Stimulated activated CD4-positive, alpha-beta T cell treated with anti-CD3 and anti-CD28 coated beads, Interleukin-15, amount 100 ng/mL, for 24 hours (primary cell): ENCODE measurements at places on chromosomes 11 and 22.

DNA sequence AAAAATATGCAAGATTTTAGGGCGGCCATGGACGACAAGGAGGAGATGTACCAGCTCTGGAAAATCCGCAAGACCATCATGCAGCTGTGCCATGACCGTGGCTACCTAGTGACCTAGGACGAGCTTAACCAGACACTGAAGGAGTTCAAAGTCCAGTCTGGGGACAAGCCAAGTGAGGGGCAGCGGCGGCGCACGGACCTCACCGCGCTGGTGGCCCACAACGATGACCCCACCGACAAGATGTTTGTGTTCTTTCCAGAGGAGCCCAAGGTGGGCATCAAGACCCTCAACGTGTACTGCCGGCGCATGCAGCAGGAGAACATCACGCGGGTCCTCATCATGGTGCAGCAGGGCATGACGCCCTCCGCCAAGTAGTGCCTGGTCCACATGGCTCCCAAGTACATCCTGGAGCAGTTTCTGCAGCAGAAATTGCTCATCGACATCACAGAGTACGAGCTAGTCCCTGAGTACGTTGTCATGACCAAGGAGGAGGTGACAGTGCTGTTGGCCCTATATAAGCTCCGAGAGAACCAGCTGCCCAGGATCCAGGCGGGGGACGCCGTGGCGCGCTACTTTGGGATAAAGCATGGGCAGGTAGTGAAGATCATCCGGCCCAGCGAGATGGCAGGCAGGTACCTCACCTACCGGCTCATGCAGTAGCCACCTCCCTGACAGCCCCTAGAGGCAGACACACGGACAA lies 43.5 kb upstream of the ZC3H12C start:
- DNase-seq, result no peak

- no peak for DNase-seq
These were observed 26.6 kb downstream of the PHLDB1 start for GRCh38 chr11:118633979-118634378.

DNA sequence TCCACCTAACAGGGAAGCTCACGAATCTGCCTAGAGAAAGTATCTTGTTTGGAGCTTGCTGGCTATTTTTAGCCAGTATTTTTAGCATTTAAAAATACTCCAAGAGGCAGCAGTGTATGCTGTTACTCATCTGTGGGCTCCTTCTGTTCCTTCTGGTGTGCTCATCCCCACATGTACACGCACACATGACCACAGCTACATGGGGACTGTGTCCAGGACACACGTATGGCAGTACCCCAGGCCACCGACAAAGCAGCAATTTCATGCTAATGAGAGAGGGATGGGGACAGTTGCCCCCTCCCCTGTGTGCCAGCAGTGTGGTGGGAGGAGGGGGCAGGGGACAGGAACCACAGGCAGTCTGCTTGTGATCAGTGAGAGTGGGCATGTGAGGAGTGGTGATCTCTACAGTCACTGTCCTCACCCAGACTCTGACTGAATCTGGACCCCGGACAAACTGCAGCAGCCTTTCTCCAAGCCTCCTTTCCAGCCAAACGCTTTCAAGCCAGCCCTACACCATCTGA lies 16.4 kb downstream of the USP2 start:
- no peak for DNase-seq

- no peak for DNase-seq
These were observed 65.2 kb downstream of the WNT7B start for GRCh38 chr22:45911601-45912271.

DNA sequence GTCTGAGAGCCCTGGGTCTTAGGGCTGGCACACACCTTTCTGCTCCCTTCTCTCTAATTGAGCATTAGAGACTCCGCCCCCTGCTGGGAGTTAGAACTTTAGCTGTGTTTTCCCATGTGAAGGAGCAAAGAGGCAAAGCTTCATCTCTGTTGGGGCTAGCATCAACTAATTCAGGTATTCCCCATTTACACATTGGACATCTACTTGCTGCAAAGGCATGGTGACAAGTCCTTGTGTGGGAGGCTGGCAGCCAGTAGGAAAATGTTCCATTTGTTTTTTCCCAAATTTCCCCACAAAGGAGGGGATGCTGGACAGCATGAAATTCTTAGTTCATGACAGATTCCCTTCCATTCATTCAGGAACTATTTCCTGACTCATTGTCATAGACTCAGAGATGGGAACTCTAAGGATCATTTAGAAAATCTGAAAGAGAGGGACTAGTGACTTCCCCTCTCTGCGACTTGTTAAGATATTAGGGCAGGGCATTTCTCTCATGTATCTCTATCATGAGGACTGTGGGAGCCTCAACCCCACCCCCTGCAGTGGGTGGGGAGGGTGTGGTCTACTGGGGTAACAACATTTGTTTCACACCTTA lies 3.6 kb downstream of the CD44 start:
- peak; percentile 59 for DNase-seq

- DNase-seq, result no peak
These were observed 342.1 kb downstream of the CTTN start for GRCh38 chr11:70740488-70740851.

DNA sequence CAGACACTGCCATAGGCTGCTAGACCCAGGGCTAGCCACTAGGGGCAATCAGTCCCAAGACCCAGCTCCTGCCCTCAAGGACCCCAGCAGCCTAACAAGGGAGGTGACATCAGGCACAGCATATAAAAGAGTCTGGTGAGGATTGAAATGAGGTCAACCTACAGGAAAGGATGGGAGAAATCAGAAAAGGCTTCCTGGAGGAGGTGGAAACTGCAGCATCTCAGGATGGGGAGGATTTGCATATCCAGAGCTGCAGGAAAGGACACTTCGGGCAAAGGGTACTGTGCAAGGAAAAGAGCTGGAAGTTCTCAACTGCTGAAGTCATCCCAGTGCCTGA lies 2.9 kb upstream of the ARFGAP2 start:
- DNase-seq, result peak; percentile 62

- no peak for DNase-seq
These were observed 73.1 kb downstream of the ZNRF3 start for GRCh38 chr22:28956506-28956905.

DNA sequence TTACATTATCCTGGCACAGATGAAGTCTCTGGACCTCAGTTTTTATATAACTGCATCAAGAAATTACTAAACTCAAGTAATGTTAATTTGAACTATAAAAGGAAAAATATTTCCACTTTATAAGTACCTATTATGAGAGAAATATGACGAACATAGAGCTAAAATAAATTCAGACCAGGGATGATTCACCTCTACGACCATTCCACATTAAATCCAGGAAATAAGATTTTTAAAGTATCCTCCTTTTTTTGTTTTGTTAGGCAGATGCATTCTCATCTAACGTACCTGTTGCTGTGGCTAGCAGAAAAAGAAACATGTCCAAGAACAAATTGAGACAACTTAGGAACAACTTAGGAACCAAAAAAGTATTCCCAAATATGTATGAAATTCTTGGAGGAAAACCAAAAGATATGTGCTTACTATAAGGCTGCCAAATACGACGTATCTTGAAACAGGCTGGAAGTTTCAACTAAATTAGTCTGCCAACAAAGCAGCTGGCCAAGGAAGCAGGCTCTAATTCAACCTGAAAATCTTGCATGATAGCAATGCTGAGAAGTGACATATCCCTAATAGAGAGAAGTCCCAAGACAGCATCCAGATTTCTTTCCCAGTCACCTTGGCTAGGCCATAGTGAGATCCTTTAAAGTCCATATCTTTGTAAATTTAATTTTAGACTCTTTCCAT lies 15.7 kb downstream of the SPTY2D1 start:
- DNase-seq, result no peak

- DNase-seq, result peak; percentile 48
These were observed 7.4 kb upstream of the BIRC3 start for GRCh38 chr11:102309621-102310541.

DNA sequence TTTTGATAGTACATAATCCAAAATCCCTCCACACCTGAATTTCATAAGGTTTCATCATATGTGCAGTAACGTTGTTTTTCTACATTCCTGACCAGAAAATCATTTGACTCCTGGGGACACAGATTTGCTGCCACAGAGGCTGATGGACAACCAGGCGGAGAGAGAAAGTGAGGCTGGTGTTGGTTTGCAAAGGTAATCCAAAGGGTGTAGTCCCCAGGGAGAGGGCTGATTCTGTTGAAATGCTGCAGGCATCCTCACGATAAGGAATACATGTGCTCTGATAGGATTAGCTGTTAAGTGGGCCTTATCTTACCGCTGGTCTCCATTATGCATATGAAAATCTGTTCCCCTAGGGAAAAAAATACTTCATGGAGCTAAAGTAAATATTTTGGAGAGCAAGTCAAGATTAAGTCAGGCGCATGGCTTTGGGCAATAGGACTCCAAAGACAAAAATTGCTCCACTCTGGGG lies 8.1 kb downstream of the APOL6 start:
- DNase-seq, result no peak

GRCh38 chr11:123241294-123241693 lies 46.2 kb upstream of the CLMP start:
- DNase-seq, result no peak

GRCh38 chr11:110219006-110219785 lies 77.2 kb downstream of the RDX start:
- DNase-seq, result no peak

DNA sequence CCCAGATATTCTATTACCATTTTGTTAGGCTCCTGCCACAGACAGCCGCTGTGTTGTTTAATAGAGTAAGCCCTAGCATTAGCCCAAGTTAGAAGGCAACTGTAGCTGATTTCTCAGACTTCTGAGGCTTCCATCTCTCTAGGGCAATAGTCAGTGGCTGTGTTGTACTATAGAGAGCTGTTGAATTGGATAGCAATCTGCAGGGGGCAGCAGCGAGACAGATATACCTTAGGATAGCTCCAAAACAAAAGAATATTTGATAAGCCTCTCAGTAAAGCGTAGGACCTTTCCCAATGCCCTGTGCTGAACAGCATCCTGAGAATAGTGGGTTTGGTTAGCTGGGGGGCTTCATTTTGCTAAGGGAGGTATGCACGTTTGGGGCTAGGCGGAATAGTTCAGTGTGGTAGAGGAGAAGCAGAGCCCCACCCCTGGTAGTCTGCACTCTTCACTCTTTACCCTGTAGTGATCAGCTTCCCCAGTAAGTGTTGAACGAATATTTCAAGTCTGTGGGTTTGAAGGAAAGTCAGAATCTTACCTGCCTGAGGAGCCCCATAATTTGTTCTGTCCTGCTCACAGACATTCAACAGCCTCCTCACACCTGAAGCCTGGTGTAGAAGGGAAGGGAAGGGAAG lies 515.1 kb downstream of the INSC start:
- peak; percentile 20 for DNase-seq

- no peak for DNase-seq
These were observed 172.1 kb upstream of the SYT13 start for GRCh38 chr11:45458269-45458668.

GRCh38 chr11:88454881-88455280 lies 117.3 kb upstream of the CTSC start:
- DNase-seq, result no peak

GRCh38 chr22:49833340-49834007 lies 5.8 kb upstream of the BRD1 start:
- no peak for DNase-seq

DNA sequence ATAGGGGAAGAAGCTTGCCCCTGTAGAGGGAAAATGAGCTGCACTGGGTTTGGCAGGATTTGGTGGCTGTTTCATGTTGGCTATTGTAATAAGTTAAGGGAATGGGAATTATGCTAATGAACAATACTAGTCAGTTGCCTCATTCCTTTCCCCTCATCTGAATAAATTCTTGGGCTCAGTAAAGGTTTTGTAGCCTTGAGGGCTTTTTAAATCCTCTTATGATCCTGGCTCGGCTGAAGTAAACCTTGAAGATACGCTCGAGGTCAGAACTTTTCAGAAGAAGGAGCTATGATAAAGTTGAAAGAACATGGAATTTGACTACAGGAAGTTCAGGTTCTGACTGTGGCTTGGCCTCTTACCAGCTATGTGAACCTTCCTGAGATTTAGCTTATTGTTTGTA lies 448.7 kb downstream of the RAB38 start:
- no peak for DNase-seq

- DNase-seq, result peak; percentile 5
These were observed 542.9 kb downstream of the MN1 start for GRCh38 chr22:27258616-27259172.

GRCh38 chr11:73651661-73652045 lies 5.3 kb downstream of the PLEKHB1 start:
- no peak for DNase-seq

- DNase-seq, result peak; percentile 73
These were observed 298.3 kb downstream of the NTM start for GRCh38 chr11:131668500-131669400.

DNA sequence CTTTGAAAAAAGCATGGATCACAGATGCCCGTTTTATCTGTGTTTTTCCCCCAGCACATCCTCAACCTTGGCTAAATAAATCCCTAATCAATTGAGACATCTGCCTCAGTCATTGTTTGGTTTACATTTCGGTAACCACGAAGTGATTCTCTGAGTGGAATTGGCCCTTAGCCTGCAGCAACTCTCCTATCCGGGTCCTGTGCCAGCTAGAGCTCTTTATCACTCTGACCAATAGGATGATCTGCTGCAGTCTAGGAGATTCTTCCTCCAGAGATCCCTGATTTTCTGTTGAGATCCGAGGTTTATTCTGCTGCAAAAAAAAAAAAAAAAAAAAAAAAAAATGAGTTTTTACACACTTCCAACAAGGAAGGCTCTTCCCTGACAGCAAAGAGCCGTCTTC lies 137.3 kb downstream of the KCNA4 start:
- DNase-seq, result no peak

DNA sequence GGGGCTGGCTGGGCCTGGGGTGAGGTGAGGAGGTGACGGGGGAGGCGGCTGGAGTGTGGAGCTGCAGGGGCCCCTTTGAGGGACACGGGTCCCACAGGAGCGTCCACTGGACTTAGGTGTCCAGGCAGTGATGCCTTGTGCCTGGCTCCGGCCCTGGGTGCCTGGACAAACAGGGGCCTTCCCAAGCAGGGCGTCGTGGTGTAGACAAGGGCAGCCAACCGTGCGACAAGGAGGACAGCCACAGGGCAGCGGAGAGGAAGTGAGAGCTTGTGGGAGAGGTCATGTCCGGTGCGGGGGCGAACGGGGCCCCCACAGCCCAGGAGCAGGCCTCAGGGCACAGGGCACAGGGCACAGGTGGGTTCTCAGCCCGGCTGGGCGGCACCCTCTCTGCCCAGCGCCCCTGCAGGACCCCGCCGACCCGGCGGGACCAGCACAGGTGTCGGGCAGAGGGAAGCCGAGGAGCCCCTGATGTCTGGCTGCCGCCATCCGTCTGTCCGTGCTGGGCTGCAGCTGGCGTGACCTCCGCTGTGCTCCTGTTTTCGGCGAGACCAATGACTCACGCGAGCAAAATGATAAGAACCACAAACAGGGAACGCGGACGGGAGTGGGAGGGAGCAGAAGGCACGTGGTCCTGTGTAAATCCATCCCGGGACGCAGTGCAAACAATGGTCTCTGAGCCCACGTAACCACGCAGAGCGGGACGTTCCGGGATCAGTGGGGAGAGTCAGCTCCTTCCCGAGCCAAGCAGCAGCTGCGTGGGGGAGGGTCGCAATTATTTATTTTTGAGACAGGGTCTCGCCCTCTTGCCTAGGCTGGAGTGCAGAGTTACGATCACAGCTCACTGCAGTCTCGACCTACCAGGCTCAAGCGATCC lies 49.1 kb upstream of the A4GALT start:
- no peak for DNase-seq
